Left renal pelvis (tissue), 4 donors: ENCODE measurements at places on chromosomes 13 and 19. TPM values are rescaled to one million over a fixed set of nuclear protein-coding genes. Genes with fewer than 3 reads are reported as not detected.

GRCh38 chr19:33252971-33253370 lies 27.3 kb upstream of the SLC7A10 start:
- no peak for DNase-seq

GRCh38 chr19:14147797-14148605 lies 11.6 kb upstream of the ASF1B start:
- DNase-seq = peak; percentile 64

LGALS7 gene
- not detected for polyA plus RNA-seq

GRCh38 chr13:35743165-35743564 lies 266.7 kb upstream of the MAB21L1 start:
- no peak for DNase-seq

ATP8B3 gene
- 0.76 TPM for polyA plus RNA-seq

ITGBL1 gene
- 0.73 TPM for polyA plus RNA-seq

GRCh38 chr13:99702687-99703319 lies 201.5 kb downstream of the TM9SF2 start:
- DNase-seq = no peak

PSG2 gene
- polyA plus RNA-seq = not detected

FARSA gene
- polyA plus RNA-seq = 45.8 TPM

CRTC1 gene
- polyA plus RNA-seq = 29.6 TPM

GRCh38 chr19:35294859-35295791 lies 3.2 kb downstream of the MAG start:
- DNase-seq = no peak

GRCh38 chr19:55324662-55325061 lies 479 bp downstream of the TMEM150B start:
- DNase-seq = no peak

DNA sequence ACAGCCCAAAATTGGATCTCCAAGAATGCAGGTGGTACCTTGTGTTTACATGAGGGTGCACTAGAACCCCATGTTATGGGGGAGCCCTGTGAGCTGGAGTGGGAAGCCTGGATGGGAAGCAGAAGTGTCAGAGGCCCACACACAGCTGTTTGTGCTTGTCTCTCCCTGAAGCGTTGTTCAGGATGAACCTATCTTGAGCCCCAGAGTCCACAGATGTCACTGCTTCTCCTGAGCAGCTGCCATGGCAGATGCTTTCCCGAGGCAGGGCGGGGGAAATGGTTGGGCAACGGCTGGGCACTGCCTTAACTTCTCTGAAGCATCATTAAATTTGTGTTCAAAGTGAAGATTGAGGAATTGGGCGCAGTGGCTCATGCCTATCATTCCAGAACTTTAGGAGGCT lies 17.1 kb upstream of the CHST8 start:
- DNase-seq = no peak

GRCh38 chr13:106532111-106532929 lies 3.1 kb downstream of the EFNB2 start:
- no peak for DNase-seq

DNA sequence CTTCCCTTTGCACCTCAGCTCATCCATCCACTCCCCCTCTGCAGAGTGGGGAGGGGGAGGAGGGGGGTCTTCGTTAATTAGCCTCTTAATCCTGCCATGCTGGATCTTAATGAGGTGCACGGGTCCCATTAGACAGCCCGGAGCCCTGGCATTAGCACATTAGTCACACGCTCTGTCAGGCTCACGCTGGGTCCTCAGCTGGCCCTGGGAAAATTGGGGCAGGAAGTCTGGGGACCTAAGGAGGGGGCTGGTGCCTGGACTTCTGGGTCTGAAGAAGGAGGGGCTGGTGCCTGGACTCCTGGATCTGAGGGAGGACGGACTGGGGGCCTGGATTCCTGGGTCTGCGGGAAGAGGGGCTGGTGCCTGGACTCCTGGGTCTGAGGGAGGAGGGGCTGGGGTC lies 444 bp upstream of the NCCRP1 start:
- DNase-seq = no peak

DNA sequence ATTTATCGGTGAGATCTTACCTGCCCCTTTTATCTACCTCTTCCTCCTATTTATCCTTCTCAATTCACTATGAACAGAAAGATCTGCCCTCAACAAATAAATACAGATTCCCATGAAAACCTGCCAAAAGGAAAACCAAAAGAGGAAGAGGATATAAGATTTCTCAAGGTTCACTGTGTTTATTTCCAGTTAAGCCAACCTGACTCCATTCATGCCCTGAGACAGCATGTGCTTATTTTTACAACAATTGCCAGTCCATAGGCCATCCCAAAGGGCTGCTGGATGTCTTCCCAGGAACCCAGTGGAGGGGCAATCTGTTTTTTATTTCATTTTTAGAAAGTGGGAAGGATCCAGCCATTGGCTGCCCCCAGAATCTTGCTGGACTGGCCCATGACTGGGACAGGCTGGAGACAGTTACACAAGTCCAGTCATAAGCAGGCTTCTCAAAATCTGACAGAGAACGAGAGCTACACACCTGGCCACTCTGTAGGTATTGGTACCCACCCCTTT lies 209.1 kb downstream of the IRS2 start:
- no peak for DNase-seq

DNA sequence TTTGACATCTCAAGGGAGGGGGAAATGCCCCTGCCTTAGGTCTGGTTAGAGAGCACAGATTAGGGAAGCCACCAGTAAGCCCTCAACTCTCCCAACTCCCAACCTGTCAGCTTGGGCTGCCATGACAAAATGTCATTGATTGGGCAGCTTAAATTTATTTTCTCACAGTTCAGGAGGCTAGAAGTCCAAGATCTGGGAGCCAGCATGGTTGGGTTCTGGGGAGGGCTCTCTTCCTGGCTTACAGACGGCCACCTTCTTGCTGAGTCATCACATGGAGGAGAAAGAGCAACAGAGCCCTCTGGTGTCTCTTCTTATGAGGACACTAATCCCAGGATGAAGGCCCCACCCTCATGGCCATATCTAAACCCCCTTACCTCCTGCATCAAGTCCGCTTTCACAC lies 24.2 kb downstream of the C19orf12 start:
- no peak for DNase-seq

- DNase-seq = no peak
These were observed 47.5 kb upstream of the ESD start for GRCh38 chr13:46844431-46844830.

DNA sequence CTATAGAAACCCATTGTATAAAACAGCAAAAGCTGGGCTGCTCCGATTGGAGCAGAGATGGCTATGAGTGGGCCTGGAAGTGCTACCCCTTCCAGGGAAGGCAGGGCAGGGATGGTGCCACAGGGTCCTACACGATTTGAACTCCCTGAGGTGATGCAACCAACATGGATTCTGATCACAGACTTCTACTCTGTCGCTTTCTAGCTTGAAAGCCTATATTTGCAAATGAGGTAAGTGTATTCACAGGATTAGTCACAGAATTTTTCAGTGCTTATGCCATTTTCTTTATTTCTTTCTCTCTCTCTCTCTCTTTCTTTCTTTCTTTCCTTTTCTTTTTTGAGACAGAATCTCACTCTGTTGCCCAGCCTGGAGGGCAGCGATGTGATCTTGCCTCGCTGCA lies 179.0 kb downstream of the SPRY2 start:
- no peak for DNase-seq

DNA sequence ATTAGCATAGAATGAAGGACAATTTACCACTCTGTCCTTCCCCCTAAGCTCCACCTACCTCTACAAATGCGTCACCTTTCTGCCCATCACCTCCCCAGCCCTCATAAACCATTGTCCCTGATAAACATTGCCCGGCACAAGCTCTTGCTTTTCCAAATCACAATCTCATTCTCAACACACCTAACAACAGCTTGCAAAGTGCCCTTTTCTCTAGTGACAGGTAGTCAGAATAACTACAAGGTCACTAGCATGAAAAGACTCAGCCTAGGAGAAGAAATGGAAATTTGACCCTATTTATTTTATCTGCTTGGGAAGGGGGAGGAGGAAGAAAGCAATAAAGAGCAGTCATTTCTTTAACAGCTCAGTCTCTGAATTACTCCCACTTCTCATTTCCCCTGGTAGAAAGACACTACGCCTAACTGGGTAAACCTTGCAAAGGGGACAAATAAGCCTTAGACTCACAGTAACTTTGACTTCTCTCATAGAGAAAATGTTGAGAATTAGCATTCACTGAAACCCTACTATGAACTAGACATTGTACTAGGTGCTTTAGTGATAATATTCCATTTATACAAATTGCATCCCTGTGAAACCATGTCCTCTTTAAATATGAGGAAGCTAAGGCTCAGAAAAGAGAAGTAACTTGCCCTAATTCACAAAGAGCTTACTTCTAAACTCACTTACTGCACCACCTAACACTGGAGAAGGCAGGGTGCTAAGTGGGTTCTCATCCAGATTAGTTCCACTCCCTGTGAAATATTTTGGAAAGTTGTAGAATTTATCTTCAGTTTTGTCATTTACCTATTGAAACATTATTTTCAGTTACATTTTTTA lies 116.2 kb upstream of the FNDC3A start:
- DNase-seq = peak; percentile 20

DNA sequence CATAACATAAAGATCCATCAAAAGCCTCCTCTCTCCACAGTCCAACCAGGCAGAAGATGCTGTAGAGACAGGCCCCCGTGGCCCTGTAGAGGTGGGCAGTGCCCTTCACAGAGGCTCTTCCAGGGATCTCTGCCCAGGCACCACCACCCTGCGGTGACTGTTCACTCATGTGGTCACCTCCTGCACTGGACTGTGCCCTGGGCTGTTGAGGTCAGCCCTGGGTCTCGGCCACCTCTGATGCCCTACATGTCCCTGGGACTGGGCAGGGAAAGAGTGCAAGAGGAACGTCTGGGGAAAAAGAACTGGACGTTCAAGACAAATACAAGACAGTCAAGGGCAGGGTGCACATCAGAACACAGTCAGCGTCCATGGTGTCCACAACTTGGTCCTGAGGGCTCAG lies 22.3 kb downstream of the PEPD start:
- DNase-seq = no peak

GRCh38 chr19:49427855-49428546 lies 2.8 kb downstream of the GFY start:
- DNase-seq = no peak

KIR3DL2 gene
- polyA plus RNA-seq = not detected

DNA sequence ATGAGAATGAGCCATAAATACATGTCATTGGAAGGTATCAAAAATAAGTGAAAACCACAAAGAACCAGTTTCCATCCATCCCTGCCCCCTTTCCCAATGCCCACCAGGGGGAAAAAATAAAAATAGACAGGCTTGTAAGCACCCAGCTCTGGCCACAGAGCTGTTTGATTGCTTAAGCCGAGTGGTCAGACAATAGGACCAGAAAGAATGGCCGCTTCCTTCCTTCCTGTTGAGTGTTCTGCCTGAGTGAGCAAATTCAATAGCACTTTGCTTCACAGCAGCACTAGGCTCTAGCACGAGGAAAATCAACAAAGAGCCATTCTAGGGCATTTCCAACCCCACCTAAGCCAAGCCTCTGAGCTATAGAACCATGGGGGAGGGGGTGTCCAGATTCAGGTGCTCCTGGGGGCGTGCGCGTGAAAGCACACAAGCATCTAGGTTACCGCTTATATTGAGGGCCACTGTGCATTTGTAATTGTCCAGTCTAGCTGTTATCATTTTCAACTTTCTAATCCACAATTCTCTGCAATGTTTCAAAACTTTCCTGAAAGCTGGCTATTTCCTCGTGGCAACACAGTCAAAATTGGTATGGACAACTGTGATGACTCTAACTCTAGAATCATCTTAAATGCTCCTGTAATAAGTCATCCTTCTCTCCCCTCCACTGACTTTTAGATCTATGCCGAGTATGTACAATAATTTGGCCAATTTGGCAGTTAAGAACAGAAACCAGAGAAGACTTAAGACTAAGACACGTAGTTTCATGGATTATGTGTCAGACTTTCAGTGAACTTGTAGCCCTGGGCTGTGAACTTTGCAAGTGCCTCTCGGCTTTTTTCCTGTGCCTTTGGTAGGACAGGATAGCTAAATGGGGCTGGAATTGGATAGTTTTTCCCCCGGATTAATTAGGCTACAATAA lies 64.3 kb downstream of the SPRY2 start:
- DNase-seq = peak; percentile 29

- no peak for DNase-seq
These were observed 6.4 kb downstream of the LRCH1 start for GRCh38 chr13:46559272-46559805.

DNA sequence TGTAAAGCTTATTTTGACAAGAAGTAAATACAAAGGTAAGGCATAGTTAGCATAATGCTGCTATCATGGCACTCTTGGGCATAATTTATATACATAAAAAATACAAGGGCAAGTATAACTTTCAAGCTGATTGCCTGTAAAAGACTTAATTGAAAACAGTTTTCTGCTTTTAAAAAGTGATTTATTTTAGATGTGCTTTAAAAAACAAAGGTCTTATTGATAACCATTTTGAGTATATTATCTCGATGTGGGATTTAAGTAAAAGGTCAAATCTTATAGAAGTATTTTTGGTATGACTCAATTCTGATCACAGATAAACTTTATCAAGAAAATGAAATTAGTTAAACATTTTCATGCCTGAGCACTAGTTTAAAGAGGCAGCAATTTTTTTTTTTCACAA lies 175.8 kb downstream of the KCNRG start:
- DNase-seq = no peak

DNA sequence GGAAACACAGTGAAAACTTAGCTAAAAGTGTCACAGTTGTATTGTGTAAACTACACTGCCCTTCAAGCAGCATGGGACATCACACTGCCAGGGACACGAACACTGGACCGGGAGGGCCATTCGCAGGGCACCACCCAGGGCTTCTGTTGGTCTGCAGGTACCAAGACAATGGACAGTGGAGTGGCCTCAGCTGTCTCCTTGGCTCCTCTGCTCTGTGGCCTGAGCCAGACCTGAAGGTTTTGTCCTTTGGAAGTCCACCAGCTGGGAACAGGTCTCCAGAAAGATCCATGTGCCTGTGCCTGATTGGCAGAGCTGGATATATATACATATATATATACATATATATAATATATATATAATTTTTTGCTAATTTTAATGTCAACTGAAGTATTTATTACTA lies 149.8 kb downstream of the ZNF536 start:
- DNase-seq = no peak

BICRA gene
- 14.4 TPM for polyA plus RNA-seq

DNA sequence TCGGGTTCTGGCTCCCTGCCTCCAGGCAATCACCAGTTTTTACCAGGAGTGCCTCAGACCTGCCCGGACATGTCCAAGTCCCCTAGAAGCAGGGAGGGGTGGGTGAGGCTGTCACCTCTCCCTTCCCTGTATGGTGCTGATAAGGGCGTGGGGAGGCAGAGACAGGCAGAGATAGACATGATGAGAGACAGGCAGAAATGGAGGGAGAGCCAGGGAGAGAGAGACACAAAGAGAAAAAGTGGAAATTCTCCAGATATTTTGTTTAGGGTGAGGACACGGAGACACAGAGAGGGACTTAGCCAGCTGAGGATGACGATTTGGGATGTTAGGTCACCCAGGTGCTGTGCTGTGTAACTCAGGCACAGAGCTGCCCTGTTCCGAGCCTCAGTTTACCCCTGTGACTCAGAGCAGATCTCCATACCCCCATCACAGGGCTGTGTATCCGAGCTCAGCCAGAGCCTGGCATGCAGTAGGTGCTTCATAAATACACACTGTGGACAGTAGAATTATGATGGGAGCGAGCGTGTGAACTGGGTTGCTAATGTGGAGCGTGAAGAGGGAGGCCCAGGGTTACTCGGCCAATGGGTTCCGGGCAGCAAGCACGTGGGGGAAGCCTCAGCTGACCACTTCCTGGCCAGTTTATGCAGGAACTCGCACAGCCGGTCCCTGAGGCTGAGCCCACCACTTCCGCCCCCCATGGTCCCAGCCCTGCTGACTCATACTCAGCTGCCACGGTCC lies 11.9 kb upstream of the GDF15 start:
- DNase-seq = peak; percentile 83

- DNase-seq = no peak
These were observed 9.5 kb downstream of the PIP5K1C start for GRCh38 chr19:3690551-3691371.
